Naive B cell (primary cell): ENCODE measurements at places on chromosomes 5 and 9.

GRCh38 chr9:121034529-121034928, 15.5 kb downstream of the C5 start:
- H3K4me1 ChIP-seq = no peaks in the 10 kb centered on the region
- H3K27ac ChIP-seq = no peak overlapping the region
- H3K27me3 ChIP-seq = no peaks in the 10 kb centered on the region
- no peak for DNase-seq
- H3K36me3 ChIP-seq = peaks cover 14% of the 10 kb centered on the region

- H3K36me3 ChIP-seq = no peaks in the 10 kb centered on the region
- H3K27me3 ChIP-seq = peaks cover 4% of the 10 kb centered on the region
- no peak overlapping the region for H3K27ac ChIP-seq
Measured at GRCh38 chr9:5481322-5482040, 28.9 kb upstream of the PDCD1LG2 start.

DNA sequence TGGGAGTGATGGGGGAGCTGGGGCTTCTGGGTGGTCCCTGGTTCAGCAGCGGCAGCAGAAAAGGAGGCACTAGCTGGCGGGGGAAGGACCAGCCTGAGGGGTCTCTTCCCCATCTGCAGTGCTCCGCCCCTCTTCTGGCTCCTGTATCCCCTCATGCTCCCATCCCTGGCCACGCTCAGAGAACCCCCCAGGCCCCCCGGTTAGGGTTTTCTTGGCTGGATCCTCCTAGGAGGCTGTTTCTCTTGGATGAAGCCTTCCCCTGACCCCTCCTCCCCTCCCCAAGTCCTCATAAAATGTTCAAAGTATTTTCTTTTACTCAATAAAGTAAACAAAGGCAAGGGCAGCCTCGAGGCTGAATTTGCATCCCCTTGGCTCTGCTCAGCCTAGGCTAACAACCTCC, 60.8 kb downstream of the FGF18 start:
- H3K4me1 ChIP-seq = peaks cover 6% of the 10 kb centered on the region
- no peak overlapping the region for H3K27ac ChIP-seq
- no peak for DNase-seq
- peaks cover 9% of the 10 kb centered on the region for H3K27me3 ChIP-seq
- no peak overlapping the region for H3K4me3 ChIP-seq

- DNase-seq = no peak
- H3K27me3 ChIP-seq = no peaks in the 10 kb centered on the region
- no peak overlapping the region for H3K27ac ChIP-seq
- H3K4me1 ChIP-seq = no peaks in the 10 kb centered on the region
Measured at GRCh38 chr9:119941091-119941490, 571.9 kb upstream of the BRINP1 start.

DNA sequence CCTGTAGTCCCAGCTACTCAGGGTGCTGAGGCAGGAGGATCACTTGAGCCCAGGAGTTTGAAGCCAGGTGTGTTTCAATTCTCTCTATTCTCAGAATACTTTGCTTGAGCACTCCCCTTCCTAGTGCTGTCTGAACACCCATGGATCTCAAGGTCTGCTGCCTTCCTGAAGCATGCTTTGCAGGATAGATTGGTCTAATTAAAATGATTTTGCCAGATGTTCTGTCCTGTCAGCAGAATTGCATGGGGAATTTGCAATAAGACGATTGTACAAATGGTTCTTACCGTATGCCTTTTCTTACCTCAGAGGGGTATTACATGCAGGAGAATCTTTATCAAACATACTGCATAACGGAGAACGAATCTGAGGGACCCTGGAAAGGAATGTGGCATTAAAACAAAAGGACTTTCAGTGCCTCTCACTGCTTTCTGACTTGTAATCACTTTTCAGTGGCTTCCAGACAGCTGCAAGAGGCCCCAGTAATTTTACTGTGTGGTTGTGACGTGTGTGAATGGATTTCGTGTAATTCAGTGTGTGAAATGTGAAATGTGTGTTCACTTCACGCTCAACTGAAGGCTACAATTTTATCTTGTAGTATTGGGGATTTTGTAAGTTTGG, 587.2 kb upstream of the SEMA6A start:
- no peak for DNase-seq
- no peaks in the 10 kb centered on the region for H3K36me3 ChIP-seq
- H3K27me3 ChIP-seq = no peaks in the 10 kb centered on the region

GRCh38 chr9:86454701-86455615, 100.7 kb upstream of the TUT7 start:
- H3K27me3 ChIP-seq = peaks cover 7% of the 10 kb centered on the region
- no peaks in the 10 kb centered on the region for H3K4me1 ChIP-seq
- H3K27ac ChIP-seq = no peak overlapping the region

- H3K4me1 ChIP-seq = no peaks in the 10 kb centered on the region
- H3K4me3 ChIP-seq = no peak overlapping the region
- H3K36me3 ChIP-seq = no peaks in the 10 kb centered on the region
- no peak for DNase-seq
- H3K27ac ChIP-seq = no peak overlapping the region
Measured at GRCh38 chr9:88589656-88590055, 54.7 kb downstream of the NXNL2 start.

GRCh38 chr5:145072889-145073288, 762.3 kb downstream of the PRELID2 start:
- H3K27ac ChIP-seq = no peak overlapping the region
- H3K36me3 ChIP-seq = no peaks in the 10 kb centered on the region
- DNase-seq = no peak
- H3K4me1 ChIP-seq = no peaks in the 10 kb centered on the region
- H3K4me3 ChIP-seq = no peak overlapping the region
- H3K27me3 ChIP-seq = no peaks in the 10 kb centered on the region
